ENCODE measurements at places on chromosomes 6 and 20. TPM values are rescaled to one million over a fixed set of nuclear protein-coding genes. Genes with fewer than 3 reads are reported as not detected.

Gene GNRH2
- not detected for total RNA-seq

Gene ESF1
- total RNA-seq, result 19.8 TPM

Gene TFAP2B
- not detected for total RNA-seq

Gene ULBP1
- total RNA-seq, result 0.16 TPM

Gene PHACTR1
- total RNA-seq, result 7.9 TPM

Gene NKX2-2
- total RNA-seq, result not detected

Gene CCN6
- total RNA-seq, result not detected

Gene BTNL2
- not detected for total RNA-seq

Gene ZSWIM3
- 4.7 TPM for total RNA-seq

Gene LAMA2
- total RNA-seq, result 121 TPM

Gene E2F1
- total RNA-seq, result 4.3 TPM

Gene BPIFB1
- not detected for total RNA-seq

Gene MICB
- total RNA-seq, result 2.1 TPM

Gene NMBR
- total RNA-seq, result not detected

Gene DOK5
- 0.96 TPM for total RNA-seq

Gene IPCEF1
- total RNA-seq, result not detected

Gene CLIC1
- total RNA-seq, result 257 TPM

Gene SPATA2
- 4.8 TPM for total RNA-seq

Gene CRISP3
- total RNA-seq, result not detected

Gene FRMD1
- not detected for total RNA-seq

Gene ACTL10
- not detected for total RNA-seq

Gene RHAG
- total RNA-seq, result not detected

Gene FNDC11
- 0.75 TPM for total RNA-seq

Gene CCNC
- 52.9 TPM for total RNA-seq

Gene C6orf58
- total RNA-seq, result not detected

Gene RIMS1
- 0.21 TPM for total RNA-seq

Gene PKIB
- total RNA-seq, result 1.4 TPM

Gene RAET1L
- not detected for total RNA-seq

Gene MEI4
- not detected for total RNA-seq

Gene RSPH9
- total RNA-seq, result not detected

Gene OPRL1
- 1.1 TPM for total RNA-seq

Gene GPLD1
- 0.26 TPM for total RNA-seq

Gene PLCB4
- total RNA-seq, result 5.3 TPM

Gene GUCA1A
- total RNA-seq, result not detected

Gene PCK1
- total RNA-seq, result not detected

Gene SNAP25
- total RNA-seq, result 0.64 TPM

Gene SLC9A8
- total RNA-seq, result 9.1 TPM

Gene TREML4
- not detected for total RNA-seq

Gene ZSCAN23
- 2.0 TPM for total RNA-seq

Gene IL20RA
- 6.7 TPM for total RNA-seq
